ENCODE measurements at places on chromosomes 12 and 14.
A peak's percentile ranks its signal among the peaks of the same experiment; 100 is the strongest.

DNA sequence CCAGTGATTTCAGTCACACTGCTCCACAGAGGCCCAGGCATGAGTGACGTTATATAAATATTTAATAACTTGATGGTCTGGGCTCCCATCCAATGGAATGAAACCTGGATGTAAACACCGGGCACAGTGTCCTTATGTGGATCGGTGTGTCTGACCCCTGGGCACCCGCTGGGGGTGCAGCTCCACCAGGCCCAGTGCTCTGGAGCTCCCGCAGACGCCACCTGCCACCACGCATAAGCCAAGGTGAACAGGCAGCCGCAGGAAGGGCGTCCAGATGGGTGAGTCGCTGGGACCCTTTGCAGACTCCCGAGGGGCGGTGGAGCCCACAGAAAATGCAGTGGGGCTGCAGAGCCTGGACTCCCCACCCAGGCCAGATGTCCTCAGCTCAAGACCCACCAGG is 121.6 kb downstream of the SCARB1 start:
- DNase-seq, result no peak

GRCh38 chr14:29953501-29953900 is 25.9 kb upstream of the PRKD1 start:
- no peak for DNase-seq

DNA sequence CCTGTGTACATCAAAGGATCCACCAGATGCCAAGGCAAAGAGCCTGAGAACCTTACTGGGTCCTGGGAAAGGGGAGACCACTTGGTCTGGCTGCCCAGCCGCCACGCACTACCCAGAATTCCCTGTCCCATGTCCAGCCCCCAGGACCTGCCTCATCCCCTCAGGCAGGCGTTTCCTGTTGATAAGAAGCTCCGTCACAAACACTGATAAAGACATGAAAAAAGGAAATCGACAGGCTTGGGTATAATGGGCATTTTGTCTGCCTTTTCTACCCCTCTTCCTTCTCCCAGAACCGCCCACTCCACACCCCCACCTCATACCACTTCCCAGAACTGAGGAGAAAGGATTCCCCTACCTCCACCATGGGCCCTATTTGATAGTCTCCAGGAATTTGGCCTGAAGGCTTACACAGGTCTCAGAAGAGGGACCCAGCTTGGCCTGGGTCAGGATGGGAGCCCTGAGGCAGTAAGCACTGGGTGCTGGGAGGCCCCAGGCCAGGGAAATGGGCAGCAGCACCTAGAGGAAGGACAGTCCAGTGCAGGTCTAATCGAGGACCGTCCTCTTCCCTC is 18.8 kb downstream of the ACVRL1 start:
- no peak for DNase-seq

DNA sequence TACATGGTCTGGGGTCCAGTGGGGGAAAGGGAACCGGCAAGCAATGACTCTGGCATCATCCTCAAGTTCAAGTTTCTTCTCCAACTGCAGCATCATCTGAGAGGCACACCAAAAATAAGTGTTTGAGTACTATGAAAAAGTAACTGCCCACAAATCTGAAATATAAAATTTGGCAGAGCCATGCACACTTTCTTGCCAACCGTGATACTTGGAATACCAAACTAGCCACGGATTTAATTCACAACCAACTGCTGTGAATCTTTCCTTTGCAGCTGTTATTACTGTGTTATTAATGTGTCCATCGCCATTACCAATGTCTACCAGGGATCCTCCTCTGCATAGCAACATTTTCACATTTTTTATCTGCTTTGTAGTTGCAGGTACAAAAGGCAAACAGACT is 74.6 kb downstream of the GXYLT1 start:
- DNase-seq, result no peak

- DNase-seq, result no peak
Observed at GRCh38 chr12:3622822-3623690, 129.9 kb downstream of the CRACR2A start.

- DNase-seq, result no peak
Observed at GRCh38 chr12:79534029-79534867, 156.5 kb downstream of the PAWR start.

DNA sequence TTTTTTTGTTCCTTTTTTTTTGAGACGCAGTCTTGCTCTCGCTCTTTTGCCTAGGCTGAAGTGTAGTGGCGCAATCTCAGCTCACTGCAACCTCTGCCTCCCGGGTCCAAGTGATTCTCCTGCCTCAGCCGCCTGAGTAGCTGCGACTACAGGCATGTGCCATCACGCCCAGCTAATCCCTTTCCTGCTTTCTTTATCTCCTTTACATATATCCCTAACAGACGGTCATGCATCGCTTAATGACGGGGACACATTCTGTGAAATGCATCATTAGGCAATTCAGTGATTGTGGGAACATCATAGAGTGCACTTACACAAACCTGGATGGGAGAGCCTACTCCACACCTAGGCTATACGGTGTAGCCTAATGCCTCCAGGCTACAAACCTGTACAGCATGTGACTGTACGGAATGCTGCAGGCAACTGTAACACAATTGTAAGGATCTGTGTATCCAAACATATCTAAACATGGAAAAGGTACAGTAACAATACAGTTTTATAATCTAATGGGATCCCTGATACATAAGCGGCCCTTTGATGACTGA is 32.8 kb downstream of the NOS1 start:
- DNase-seq, result no peak

DNA sequence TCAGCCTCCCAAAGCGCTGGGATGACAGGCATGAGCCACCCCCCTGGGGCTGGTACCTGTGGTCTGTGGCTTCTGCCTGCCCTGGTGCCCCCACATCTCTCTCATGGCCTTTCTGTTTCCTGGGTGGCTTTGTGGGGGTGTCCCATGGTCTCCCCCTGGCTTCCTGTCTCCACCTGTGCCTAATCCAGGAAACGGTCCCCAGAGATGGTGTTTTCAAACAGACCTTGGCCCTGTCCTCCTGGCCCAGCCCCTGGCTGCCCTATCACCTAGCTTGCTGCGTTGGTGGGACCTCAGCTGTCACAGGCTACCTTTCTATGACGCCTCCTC is 18.1 kb downstream of the MEG3 start:
- no peak for DNase-seq

GRCh38 chr12:118534003-118534402 is 157.6 kb downstream of the SUDS3 start:
- no peak for DNase-seq

- DNase-seq, result peak; percentile 61
Observed at GRCh38 chr14:74882103-74882920, 596 bp downstream of the DLST start.

Measured in heart left ventricle (tissue), 16 donors.